Cardiac fibroblast (primary cell): ENCODE measurements at places on chromosomes 2 and 18.

- DNase-seq: no peak
Measured at GRCh38 chr2:86003104-86003503, 102.6 kb downstream of the POLR1A start.

DNA sequence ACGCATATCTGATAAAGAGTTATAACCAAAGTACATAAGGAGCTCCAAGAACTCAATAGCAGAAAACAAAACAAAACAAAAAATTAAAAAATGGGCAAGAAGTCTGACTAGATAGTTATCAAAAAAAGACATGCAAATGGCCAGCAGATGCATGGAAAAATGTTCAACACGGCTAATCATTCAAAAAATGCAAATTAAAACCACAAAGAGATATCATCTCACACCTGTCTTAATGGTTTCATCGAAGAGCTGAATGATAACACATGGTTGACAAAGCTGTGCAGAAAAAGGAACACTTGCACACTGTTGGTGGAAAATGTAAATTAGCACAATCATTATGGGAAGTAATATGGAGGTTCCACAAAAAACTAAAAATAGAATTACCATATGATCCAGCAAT lies 751.3 kb upstream of the POU3F3 start:
- no peak for DNase-seq

- no peak for DNase-seq
Measured at GRCh38 chr18:24190590-24190989, 51.7 kb downstream of the CABYR start.

DNA sequence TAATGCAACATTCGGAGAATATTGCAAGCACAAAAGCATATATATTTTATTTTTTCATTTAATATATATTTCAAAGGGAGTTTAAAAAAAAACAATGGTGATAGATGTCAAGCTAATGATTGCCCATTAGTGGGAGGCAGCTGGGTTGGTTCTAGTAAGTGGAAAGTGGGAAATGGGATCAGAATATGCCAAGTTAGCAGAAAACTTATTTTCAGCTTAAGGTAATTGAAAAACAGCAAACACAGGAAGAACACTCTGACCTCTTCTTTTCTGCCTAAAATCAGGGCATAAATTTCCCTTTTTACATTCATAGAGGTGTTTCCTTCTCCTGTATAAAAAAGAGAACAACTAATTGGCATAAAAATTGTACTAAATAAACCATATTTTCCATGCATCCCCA lies 535.3 kb upstream of the SYT4 start:
- no peak for DNase-seq

- DNase-seq: no peak
Measured at GRCh38 chr2:14861181-14861580, 228.7 kb downstream of the LRATD1 start.

GRCh38 chr2:127606625-127607398 lies 39.1 kb upstream of the GPR17 start:
- DNase-seq: no peak

DNA sequence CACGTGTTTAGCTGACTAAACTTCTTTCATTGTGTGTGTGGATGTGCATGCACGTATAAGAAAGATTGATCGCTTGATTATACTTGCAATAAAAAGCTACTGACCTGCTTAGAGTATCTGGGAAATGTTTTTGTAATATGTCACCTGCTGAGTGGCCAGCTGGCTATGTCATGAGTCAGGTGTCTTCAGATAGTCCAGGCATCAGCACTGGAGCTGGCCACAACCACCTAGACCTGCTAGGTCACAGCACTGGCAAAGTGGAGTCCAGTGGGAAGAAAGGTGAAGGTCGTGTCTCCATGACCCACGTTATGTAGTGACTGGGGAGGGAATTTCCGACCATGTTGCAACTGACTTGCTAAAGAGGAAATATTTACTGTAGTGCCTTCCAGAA lies 147.0 kb downstream of the ESCO1 start:
- DNase-seq: no peak

DNA sequence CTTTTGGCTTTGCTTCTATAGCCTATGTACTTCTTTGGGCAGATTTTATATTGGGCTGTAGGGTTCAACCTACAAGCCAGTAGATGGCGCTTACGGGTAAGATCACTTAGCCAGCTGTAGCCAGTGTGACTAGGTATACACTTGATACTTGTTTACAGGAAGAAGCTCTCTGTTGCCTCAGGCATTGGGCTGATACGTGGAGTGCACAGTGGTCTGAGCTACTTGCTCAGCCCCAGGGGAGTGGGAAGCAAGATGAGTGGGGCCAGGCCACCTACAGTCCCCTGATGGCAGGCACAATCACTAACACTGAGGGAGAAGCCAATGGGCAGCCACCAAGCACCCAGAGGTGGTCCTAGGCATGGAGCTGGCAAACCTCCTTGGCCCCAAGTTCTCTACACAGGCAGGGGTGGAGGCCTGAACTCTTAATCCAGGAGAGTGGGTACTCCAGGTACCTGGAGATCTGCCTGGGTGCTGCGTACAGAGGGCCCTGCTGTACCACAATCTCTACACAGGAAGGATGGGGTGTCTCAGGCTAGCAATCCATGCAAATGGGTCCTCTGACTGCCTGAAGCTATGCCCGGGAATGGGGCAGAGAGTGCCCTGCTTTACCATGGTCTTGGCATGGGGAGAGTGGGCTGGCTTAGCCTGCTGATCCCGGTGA lies 122.2 kb downstream of the NCOA1 start:
- DNase-seq: peak; percentile 73

DNA sequence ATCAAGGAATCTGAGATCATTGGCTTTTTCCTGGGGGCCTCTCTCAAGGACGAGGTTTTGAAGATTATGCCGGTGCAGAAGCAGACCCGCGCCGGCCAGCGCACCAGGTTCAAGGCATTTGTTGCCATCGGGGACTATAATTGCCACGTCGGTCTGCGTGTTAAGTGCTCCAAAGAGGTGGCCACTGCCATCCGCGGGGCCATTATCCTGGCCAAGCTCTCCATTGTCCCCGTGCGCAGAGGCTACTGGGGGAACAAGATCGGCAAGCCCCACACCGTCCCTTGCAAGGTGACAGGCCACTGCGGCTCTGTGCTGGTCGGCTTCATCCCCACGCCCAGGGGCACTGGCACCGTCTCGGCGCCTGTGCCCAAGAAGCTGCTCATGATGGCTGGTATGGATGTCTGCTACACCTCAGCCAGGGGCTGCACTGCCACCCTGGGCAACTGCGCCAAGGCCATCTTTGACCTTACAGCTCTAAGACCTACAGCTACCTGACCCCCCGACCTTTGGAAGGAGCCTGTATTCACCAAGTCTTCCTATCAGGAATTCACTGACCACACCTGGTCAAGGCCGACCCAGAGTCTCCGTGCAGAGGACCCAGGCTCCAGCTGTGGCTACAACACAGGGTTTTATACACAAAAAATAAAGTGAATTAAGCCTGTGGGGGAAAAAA lies 141.8 kb downstream of the SOCS6 start:
- no peak for DNase-seq

DNA sequence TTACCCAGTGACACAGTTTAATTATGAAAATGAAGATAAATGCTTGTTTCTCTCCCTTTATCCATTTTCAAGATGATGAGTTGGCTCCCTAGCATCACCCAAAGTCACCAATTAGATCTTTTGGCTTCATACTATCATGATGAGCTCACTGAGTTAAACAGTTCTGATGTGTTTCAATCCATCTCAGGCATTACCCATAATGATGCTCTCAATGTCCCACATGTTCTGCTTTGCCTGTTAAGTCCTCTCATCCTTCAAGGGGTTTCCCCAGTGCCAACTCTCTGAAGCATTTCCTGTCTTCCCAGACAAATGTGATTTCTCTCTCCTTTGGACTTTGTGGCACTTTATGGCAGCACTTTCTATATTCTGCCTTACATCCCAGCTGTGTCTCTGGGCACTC lies 92.6 kb downstream of the EPB41L3 start:
- DNase-seq: no peak

DNA sequence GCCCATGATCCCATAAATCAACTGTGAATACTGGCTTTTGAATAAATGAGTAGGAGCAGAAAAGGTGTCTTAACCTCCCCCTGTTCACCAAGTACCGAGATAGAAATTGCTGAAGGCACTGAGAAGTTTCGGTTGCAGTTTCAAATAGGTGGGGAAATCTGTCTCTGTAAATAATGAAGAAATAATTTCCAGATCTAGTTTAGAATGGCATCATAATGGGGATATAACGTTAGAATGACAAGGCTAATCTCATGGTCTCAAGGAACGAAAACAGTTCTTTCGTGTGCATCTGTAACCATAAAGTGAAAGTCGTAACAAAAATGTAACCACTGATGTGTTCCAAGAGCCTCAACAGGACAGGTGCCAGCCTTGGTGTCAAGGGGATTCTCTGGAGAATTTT lies 49.9 kb upstream of the TMEM18 start:
- DNase-seq: no peak

- DNase-seq: no peak
Measured at GRCh38 chr18:435940-436339, 64.6 kb downstream of the COLEC12 start.

- DNase-seq: peak; percentile 53
Measured at GRCh38 chr18:9103376-9103873, 926 bp downstream of the NDUFV2 start.

- peak; percentile 62 for DNase-seq
Measured at GRCh38 chr2:46893269-46893939, 22.2 kb downstream of the MCFD2 start.
